NCI-H69 (cell line): ENCODE measurements at places on chromosomes 1 and 21.
A peak's percentile ranks its signal among the peaks of the same experiment; 100 is the strongest.

GRCh38 chr1:197663162-197663953 is 111.9 kb downstream of the DENND1B start:
- DNase-seq: peak; percentile 45

- DNase-seq: no peak
Measured at GRCh38 chr1:99502400-99502799, 143.5 kb upstream of the PALMD start.

DNA sequence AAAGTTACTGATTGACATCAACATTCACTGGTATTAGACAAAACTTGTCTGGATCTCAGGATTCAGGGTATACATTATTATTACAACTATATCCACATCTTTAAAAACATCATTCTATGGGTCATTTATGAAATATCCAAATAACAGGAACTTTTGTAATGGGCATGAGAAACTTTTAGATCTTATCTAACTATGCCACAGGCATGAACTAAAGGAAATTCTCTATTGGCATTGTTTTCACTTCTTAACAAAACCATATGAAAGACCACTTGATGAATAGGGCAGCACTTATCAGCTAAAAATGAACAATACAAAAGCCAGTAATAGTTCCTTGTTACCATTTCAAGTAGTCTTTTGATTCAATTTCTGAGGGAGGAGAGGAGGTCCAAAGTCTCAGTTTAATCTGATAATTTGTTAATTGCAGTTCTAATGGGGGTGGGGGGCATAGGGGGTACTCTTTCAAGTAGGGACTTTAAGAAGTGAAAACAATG is 30.8 kb upstream of the CPLANE2 start:
- DNase-seq: no peak

DNA sequence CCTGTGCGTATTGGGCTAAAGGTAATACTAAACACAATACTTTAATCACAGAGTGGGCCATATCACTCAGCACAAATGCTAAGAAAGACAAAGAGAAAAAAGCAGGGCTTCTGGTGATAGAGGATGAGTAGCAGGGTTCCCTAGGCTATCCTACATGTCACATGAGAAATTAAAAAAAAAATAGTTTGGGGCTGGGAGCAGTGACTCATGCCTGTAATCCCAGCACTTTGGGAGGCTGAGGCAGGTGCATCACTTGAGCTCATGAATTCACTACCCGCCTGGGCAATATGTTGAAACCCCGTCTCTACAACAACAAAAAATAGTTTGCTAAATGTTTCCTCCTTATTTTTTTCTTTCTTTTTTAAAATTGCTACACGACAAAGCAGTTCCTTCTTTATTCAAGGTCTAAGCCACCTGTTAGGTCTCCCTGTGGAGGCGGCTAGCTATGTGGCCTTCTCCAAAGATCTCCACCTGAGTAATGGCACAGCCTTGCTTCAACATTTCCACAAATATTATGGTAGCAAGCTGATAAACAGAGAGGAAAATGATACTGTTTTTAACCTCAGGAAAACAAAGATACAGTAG is 1.5 kb downstream of the ENSA start:
- no peak for DNase-seq

- peak; percentile 50 for DNase-seq
Measured at GRCh38 chr1:13737398-13737797, 37.4 kb downstream of the PRDM2 start.

GRCh38 chr1:176177764-176178163 is 29.3 kb downstream of the COP1 start:
- no peak for DNase-seq

GRCh38 chr1:47189844-47190508 is at the start of gene PDZK1IP1:
PDZK1IP1 (minus strand) TSS chr1:47190036; CDS start chr1:47189932, 104 bp downstream.
- DNase-seq: no peak

- no peak for DNase-seq
Measured at GRCh38 chr1:239417221-239417620, 30.9 kb downstream of the CHRM3 start.

DNA sequence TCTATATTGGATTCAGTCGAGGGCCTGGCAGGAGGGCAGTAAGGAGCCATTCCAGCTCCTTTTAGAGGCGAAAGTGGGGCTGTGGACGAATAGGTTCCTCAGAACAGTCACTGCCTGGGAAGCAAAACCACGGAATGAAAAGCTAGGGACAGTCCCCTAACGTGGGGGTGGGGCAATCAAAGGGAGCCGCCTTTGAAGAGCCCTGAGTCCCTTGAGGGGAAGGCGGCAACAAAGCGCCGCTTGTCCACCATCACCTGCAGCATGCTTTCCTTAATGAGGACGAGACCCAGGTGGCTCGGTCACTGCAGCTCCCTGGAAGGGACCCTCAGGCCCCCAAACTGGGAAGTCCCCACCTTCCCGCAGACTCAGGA is 184.7 kb downstream of the ETS2 start:
- DNase-seq: peak; percentile 88

DNA sequence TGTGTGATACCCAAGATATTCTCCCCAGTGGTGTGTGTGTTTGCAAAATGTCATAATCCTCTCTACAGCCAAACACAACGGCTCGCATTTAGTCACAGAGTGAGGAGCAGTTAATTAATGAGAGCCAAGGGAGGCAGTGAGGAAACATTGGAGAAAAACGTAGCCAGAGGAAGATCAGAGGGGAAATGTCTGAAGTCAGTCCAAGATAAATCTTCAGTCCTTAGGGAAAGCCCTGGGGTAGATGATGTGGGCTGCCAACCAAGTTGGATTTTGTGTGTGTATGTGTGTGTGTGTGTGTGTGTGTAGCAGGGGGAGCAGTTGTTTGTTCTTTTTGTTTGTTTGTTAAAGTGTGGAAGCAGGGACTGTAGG is 201.0 kb upstream of the PTBP2 start:
- DNase-seq: peak; percentile 7

- DNase-seq: peak; percentile 73
Measured at GRCh38 chr1:3135073-3135702, 66.2 kb downstream of the PRDM16 start.

- DNase-seq: peak; percentile 14
Measured at GRCh38 chr1:223126741-223127140, 16.3 kb downstream of the TLR5 start.

DNA sequence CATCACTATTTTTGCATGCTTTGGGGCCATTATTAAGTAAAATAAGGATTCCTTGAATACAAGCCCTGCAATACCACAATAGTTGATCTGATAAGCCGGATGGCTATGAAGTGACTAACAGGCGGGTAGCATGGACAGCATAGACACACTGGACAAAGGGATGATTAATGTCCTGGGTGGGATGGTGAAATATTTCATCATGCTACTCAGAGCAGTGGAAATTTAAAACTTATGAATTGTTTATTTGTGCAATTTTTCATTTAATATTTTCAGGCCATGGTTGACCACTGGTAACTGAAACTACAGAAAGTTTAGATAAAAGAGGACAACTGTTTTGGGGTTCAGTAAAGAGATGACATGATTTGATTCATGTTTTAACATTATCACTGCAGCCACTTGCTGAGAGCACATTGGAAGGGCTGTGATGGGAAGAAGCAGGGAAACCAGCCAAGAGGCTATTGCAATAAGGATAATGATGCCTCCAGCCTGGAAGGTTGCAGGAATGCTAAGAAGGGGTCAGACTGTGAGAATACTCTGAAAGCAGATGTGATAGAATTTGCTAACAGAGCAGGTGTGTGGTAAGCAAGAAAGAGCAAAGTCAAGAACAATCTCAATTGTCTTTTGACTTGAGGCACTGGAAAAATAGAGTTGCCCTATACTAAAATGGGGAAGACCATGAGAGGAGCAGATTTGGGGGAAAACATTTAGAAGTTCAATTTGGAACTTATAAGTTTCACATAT is 62.5 kb upstream of the TNFSF4 start:
- DNase-seq: no peak

DNA sequence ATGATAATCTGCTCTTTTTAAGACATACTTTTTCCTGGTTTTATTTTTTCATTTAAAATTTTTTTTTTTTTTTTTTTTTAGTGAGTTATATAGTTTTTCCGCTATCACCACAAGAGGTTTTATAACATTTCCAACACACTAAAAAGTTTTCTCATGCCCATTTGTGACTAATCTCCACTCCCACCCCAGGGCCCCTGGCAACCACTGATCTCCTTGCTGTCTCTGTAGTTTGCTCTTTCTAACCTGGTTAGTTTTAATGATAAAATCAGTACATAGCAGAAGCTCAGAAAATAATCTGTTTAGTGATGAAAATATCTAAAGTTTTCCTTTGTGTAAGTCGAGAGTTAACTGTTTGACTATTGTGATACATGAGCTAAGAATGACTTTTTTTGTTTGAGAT is 41.8 kb downstream of the IARS2 start:
- no peak for DNase-seq

DNA sequence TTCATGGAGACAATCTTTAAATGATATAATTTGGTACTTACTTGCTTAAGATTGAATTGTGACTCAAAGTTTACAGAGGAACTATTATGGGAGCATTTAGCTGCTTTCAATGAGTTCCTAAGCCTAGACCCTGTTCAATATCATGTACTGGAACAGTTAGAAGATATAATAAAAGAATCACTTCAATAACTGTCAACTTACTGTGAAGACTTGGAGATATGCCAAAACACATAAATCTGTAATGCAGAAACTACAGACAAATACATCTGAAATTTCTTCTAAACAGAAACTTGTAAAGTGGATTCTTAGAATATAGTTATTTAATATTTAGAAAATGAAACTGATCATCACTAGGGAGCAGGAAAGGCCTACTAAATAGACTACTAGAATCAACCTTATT is 259.3 kb downstream of the HLX start:
- DNase-seq: peak; percentile 6
